ENCODE measurements at places on chromosomes 16 and 17.

GRCh38 chr17:55437159-55437605 lies 15.5 kb upstream of the MMD start:
- no peak for DNase-seq

DNA sequence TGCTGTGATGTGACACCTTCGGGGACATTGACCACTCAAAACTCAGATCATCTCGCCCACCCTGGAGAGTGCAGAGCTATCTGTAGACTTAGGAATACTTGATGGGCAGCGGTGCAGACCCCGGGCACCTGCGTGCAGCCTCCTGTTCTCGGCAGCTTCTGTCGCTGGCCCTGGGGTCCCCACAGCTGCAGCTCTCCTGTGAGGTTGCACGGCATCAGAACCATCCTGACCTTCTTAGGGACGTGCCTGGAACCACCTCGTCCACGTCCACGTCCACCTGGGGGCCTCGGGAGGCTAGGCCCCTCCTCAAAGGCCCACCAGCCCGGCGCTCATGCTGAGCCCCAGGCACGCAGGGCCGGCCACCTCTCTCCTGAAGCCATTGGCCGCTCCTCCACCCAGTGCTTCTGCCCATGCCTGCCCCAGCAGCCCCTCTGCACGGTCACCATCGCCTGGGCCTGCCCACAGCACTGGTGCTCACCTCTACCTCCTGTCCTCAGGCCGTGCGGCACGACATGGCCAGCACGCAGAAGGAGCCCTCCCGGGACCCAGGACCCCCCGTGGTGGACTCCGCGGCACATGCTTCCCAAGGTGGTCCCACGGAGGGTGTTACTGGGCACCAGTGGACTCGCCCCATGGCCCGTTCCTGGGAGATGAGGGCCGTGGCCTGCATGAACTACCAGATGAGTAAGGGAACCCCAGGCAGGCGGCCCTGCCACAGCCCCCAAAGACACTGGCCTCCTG lies 2.3 kb upstream of the WFIKKN1 start:
- no peak for DNase-seq

DNA sequence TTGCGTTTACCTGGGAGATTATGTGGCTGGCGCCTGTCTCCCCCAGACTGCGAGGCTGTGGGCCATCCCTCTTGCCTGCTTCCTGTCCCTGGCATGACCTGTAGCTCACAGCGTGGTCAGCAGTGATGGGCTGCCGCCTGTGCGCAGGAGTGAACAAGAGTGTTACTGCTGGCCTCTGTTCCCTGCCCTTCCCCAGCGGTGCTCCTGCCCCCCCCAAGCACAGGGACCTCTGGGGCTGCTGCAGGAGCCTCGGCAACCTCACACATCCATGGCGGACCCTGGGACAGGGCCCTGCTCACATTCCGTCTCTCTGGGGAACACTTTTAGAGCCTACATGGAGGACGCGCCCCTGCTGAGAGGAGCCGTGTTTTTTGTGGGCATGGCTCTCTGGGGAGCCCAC lies 10.6 kb downstream of the TSC2 start:
- no peak for DNase-seq

DNA sequence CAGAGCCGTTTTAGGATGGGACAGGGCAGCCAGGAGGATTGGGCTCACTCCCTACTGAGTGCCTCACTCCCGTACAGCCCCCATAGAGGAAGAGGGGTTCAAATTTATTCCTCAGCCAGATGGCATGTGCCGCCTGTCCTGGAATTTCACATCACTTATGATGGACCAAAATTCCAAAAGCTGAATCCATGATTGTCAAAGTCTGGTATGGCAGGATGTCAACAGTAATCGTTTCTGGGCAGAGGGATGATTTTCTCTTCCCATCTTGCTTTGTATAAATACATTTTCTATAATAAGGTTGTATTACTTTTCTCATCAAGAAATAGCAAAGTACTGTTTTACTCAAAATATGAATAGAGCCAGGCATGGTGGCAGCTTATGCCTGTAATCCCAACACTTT lies 38.7 kb upstream of the STH start:
- DNase-seq: no peak

DNA sequence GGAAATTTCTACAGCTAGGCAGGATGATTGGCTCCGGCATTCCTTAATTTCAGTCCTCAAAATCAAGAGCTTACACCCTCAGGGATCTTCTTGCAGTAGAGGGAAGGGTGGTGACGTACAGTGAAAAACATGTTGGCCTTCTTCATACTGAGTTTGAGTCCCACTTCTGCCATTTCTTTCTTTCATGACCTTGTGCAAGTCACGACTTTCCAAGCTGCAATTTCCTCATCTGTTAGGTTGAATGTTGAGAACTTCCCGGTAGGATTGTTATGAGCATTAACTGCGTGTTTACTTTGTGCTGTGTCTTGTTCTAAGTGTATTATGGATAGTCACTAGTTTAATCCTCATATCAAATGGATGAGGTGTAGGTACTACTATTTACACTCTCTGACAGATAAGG lies 7.9 kb downstream of the SENP3 start:
- DNase-seq: no peak

- DNase-seq: no peak
These were observed 13.5 kb downstream of the PSMD7 start for GRCh38 chr16:74309789-74310781.

DNA sequence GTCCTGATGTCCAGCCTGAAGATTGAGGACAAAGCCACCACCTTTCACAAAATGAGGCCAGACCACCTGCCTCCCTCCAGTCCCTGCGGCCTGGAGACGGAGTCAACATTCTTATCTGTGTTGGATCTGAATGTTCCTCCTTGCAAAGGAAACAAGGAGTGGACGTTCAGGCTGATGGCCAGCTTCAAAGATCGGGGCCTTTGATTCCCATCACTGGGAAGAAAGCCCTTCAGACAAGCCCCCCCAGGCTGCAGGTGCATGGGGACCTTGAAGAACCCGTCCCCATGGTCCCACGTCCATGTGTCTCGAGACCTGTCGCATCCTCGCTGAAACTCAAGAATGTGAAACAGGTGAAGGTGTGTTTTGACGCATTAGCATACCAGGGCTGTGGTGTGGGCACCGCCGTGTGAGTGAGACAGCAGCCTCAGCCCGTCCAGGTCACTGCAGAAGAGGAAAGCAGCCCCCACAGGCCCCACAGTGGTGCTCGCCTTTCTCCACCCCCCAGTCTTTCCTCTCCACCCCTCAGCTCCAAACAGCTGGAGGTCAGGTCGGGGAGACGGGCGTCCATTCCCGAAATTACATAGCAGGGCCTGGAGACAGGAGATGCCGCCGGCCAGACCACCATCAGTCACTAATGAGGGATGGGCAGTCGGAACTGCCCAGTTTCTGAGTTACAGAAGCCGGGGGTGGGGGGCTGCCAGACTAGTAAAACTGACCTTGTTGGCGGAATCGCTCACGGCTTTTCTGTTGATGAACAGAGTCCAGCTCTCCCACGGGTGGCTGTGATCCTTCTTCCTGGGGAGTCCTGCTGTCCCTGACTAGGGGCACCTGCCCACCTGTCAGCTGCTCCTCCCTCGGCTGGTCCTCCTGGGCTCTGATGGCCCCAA lies 877 bp upstream of the CSNK1D start:
- no peak for DNase-seq

- DNase-seq: no peak
These were observed 5.9 kb downstream of the MEOX1 start for GRCh38 chr17:43655693-43656255.

DNA sequence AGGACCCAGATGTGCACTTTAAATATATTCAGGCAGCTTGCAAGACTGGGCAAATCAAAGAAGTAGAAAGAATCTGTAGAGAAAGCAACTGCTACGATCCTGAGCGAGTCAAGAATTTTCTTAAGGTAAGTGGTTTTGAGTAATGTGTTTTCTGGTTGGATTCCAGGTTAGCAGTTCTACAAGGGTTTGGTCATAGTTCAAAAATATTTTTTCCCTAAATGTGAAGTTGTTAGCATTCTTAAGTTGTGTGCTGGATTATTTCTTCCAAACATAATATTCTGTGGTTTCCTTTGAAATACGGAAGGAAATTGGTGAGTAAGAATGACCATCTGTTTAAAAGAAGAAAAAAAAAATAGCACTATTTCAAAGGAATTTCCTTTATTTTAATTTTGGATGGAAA lies 38.4 kb downstream of the PTRH2 start:
- no peak for DNase-seq

DNA sequence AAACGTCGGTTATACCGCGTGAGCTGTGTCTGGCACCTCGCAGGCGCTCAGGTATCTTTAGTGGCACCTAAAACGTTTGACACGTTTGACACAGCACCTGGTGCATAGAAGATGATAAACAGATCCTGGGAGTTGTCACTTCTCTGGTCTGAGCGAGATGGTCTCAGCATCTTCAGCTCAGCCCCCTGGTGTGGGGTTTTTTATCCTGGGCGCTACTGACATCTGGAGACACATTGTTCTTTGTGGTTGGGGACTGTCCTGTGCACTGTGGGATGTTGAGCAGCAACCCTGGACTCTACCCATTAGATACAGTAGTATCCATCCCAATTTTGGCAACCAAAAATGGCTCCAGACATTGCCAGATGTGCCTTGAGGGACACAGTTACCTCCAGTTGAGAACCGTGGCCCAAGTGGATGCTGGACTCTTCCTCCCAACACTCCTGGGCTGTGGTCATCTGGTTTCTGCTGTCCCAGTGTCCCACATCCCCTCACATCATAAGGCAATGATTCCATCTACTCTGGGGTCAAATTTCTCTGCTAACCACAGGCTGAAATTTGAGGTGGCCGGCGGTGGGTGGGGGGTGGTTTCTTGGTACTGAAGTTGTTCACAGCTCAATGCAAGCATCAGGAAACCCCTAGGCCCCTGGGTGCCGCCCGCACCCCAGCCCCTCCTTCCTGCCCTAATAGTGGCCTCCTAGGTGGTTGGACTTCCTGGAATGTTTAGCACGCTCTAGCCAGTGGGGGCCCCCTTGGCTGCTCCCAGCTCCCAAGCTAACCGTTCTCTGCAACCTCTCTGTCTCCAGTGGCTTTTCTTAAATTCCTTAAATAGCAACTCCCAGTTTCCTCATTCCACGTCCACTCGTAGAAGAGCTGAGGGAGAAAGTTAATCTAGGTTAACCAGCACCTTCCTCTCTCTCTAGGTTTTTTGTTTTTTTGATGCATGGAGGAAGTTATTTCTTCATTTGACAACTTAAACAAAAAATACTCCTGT lies 124.8 kb downstream of the ABCC1 start:
- no peak for DNase-seq

DNA sequence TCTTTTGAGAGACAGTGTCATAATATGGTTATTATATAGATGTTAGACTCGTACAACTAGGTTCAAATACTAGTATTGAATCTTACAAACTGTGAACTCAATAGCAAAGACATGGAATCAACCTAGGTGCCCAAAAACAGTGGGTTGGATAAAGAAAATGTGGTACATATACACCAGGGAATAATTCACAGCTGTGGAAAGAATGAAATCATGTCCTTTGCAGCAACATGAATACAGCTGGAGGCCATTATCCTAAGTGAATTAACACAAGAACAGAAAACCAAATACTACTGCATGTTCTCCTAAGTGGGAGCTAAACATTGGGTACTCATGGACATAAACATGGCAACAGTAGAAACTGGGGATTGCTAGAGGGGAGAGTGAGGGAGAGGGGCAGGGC lies 8.1 kb downstream of the PHKB start:
- DNase-seq: no peak

GRCh38 chr17:8310601-8311123 lies 621 bp downstream of the ARHGEF15 start:
- no peak for DNase-seq
